ENCODE measurements at places on chromosomes 7 and 10.

DNA sequence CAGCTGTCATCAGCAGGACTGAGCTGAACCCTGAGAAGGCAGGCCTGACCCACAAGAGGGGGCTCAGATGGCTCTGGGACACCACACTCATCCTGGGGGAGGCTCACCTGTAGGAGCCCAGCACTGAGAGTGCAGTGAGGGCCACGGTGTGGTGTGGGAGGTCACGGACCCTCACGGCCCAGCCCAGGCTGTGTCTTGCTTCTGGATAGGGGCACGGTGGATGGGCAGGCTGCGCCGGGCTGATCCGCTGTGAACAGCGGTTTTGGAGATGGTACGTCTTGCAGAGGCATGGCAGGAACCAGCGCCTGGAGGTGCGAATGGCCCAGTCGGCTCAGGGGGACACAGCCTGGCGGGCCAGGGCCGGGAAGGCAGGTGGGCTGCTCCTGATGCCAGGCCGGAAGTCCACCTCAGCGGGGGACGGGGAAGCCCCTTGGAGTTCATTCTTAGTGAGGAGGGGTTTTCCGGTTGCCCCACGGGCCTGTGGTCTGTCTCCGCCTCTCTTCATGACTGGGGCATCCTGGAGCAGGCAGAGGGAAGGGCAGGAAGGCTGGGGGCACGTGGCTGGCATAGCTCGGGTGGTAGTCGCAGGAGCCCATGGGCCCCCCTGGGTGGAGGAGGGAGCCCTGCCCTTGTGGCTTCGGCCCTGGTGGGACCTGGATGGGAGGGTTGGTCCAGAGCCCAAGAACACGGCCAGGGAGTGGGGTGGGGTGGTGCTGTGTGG lies 112.5 kb downstream of the UNCX start:
- DNase-seq, result no peak

GRCh38 chr10:4067931-4068561 lies 283.0 kb upstream of the KLF6 start:
- peak; percentile 56 for DNase-seq

GRCh38 chr10:27068217-27068891 lies 31.9 kb downstream of the ANKRD26 start:
- no peak for DNase-seq

DNA sequence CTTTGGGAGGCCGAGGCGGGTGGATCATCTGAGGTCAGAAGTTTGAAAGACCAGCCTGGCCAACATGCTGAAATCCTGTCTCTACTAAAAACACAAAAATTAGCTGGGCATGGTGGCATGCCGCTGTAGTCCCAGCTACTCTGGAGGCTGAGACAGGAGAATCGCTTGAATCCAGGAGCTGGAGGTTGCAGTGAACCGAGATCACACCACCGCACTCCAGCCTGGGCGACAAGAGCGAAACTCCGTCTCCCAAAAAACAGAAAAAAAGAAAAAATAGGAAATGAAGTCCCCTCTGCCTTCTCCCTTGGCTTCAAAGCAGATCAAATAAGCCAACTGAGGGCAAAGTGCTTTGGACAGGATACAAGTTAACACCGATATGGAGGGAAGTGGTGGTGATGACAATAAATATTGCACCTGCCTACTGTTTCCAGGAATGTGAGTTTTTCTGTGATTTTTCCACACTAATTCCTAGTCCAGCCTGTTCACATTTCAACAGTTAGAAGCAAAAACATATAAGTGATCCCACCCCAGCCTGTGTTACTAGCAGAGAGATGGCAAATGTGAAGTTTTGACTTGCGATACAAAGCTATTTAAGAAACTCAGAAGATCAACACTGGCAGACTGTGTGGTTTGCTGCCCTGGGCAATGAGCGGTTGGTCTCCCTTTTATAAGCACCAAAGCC lies 291.2 kb upstream of the AOAH start:
- no peak for DNase-seq

DNA sequence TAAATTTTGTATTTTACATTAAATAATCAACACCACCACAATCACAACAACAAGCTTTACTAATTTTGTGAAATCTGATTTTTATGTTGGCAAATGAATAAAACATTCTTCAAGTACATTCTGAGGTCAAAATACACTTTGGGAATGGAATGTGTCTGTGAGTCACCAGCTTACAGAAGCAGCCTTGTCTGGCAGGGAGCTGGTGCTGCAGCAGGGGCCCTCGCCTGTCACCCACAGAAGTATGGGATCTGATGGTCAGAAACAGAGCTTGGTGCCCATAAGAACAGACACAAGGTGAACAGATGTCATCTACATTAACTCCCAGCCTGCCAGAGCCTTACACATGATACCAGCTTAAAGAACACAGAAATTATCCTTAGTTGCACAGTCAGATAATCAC lies 496.9 kb downstream of the CCSER2 start:
- peak; percentile 10 for DNase-seq

- peak; percentile 23 for DNase-seq
Measured at GRCh38 chr10:15461353-15462108, 90.4 kb upstream of the FAM171A1 start.

- no peak for DNase-seq
Measured at GRCh38 chr10:122245136-122245535, 26.0 kb upstream of the BTBD16 start.

DNA sequence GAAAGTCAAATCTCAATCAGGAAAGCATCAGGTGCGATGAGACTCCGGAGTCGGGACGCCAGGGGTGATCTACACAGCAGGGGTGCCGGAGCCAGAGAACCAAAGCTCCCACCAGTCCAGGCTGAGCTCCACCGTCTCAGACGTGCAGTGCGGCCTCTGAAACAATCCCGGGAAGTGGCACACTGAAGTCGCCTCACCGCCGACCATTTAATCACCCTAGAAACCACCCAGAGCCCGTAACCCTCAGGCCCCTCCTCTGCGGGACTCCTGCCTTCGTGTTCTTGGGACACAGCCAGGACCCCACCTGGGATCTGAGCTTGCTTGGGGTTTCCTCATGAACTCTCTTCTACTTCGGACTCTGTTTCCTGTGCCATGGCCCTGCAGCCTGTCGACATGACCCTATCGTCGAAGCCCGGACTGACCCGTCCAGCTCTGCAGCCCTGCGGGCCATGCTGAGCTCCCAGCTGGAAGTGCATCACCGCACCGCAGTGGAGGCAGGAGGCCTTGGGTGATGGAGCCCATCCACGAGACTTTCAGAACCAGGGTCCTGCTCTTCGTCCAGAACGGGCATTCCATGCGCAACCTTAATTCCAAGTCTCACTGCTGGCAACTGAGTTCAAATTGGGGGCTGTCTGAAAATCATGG lies 266.4 kb downstream of the PTPRN2 start:
- no peak for DNase-seq

DNA sequence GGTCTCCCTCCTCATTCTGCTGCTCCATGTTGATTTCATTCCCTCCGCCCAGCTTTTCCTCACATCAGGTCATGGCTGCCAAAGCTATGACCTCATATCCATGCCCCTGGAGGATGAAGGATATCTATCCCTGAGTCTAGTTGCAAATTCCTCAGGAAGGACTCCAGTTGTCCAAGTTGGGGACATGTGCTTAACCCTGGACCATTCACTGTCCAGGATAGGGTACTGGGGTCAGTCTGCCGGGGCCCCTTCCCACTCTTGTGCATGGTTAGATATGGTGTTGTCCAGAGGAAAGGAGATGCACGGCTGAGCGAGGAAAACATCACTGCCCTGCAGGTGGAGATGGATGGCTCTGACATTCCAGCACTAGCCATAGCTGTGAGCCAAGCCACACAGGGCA lies 51.9 kb upstream of the COMTD1 start:
- no peak for DNase-seq

- DNase-seq, result no peak
Measured at GRCh38 chr10:5748394-5748803, 63.8 kb downstream of the TASOR2 start.

DNA sequence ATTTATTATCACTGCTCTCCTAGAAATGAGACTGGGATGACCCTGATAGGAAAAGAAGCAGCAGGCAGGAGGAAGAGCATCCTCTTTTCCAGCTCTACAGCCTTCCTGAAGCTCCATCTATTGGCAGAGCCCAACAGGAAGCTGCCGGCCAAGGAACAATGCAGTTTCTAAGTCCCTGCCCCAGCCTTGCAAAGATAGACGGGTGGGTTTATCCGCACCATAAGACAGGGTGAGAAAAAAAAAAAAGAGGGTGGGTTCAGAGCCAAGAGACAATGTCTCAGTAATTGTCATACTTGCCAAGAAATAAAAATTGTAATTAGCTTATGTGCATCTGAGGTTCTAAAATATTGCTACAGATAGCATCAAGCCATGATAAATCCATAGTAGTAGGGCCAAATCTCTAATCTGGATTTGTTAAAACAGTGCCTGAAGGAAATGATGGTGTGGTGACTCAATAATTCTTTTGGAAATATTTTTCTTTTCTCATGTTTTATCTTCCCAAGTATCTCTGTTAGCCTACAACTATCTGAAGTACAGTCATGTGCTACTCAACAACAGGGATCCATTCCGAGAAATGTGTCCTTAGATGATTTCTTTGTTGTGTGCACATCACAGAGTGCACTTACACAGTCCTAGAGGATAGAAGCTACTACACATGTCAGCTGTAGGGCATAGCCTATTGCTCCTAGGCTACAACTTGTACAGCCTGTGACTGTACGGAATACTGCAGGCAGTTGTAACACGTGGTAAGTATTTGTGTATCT lies 242.9 kb upstream of the CXCL12 start:
- DNase-seq, result peak; percentile 95

DNA sequence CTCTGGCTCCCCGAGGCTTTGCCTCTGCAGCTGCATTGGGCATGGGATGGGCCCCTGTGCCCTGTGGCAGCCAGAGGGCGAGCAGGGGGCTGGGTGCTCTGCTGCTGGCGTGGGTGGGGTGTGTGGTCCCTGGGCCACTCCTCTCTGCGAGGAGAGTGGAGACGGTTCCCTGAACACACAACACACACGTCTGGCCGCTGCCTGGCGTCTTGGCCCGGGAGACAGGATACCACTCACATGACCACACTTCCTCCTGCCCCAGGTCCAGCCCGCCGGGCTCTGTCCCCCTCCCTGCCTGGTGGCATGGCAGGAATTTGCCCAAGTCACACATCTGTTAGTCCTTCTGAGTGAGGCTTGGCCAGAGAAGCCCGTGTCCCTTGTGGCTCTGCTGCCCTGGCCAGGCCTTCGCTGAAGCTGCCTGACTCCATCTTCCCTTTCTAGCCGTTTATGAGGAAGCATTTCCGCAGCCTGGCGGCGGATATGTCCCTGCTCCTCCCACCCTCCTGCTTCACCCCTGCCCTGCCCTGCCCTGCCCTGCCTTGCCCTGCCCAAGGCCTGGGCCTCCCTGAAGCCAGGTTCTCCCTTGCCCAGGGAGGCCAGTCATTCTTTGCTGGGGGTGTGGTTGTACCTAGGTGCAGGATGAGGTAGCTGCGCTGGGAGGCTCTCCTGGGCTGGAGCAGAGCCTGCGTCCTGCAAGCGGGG lies 3.0 kb downstream of the BRI3 start:
- DNase-seq, result peak; percentile 69

DNA sequence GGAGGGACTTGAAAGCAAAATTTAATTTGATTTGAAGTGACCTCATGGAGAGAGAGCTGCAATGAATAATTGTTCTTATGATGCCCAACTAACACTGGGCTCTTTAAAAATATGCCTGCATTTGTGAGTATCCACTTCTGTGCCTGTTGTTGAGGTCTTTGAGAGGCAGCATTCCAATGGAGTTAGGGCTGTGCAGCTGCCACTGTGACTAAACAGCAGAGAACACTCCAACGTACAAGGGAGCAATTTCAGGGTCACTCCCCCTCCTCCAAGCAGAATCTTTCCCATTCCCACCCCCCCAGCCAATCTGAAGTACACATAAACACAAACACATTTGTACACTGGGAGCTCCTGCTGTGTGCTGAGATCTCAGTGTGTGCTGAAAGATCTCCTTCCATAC lies 28.0 kb upstream of the GSAP start:
- DNase-seq, result peak; percentile 36

DNA sequence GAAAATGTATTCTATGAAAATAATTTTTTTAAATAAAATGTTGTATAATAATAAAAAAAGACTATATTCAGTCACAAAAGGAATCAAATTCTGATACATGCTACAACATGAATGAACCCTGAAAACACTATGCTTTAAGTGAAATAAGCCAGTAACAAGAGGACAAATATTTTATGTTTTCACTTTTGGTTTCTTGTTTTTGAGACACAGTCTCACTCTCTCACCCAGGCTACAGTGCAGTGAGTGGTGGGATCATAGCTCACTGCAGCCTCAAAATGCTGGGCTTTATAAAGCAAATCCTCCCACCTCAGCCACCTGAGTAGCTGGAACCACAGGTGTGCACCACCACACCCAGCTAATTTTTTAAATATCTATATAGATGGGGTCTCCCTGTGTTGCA lies 64.2 kb downstream of the CNOT4 start:
- no peak for DNase-seq

DNA sequence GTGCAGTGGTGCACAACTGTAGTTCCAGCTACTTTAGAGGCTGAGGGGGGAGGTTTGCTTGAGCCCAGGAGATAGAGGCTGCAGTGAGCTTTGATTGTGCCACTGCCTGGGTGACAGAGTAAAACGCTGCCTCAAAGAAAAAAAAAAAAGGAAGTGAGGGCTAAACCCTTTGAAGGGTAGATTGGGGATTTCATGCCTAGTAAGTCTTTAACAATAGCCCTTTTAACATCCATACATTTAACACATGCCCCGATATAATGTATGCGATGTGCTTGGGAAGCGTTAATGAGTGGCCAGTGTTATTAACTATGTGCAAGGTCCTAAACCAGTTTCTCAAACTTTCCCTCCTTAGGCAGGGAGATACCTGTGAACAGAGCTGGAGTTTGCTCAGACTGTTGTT lies 229.2 kb upstream of the HPS1 start:
- no peak for DNase-seq

GRCh38 chr10:59877191-59877671 lies 29.1 kb downstream of the CCDC6 start:
- peak; percentile 39 for DNase-seq

GRCh38 chr10:93999401-93999851 lies 5.7 kb downstream of the PLCE1 start:
- DNase-seq, result peak; percentile 82

- DNase-seq, result peak; percentile 65
Measured at GRCh38 chr7:28068811-28069216, 111.8 kb downstream of the JAZF1 start.

DNA sequence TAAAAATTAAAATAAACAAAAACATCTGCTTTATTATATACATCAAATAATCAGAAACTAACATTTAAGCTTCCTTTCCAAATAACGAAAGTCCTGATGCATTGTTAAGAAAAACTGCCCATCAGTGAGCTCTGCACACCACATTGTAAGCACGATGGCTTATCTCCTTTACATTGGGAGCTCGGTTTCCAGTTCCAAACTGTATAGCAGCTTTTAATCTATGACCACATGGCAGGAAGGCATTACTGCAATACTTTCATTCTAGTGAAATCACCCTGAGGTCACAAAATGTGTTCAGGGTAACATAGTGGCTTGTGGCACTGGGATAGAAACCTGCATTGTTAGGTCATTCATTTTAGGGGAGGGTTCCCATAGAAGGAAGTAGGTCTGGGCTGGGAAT lies 146.3 kb downstream of the ZNF22 start:
- DNase-seq, result no peak

GRCh38 chr7:20597339-20597738 lies 18.1 kb upstream of the ABCB5 start:
- no peak for DNase-seq

- DNase-seq, result peak; percentile 31
Measured at GRCh38 chr10:4196771-4197390, 411.9 kb upstream of the KLF6 start.
